ENCODE measurements at places on chromosomes 1 and 21.

DNA sequence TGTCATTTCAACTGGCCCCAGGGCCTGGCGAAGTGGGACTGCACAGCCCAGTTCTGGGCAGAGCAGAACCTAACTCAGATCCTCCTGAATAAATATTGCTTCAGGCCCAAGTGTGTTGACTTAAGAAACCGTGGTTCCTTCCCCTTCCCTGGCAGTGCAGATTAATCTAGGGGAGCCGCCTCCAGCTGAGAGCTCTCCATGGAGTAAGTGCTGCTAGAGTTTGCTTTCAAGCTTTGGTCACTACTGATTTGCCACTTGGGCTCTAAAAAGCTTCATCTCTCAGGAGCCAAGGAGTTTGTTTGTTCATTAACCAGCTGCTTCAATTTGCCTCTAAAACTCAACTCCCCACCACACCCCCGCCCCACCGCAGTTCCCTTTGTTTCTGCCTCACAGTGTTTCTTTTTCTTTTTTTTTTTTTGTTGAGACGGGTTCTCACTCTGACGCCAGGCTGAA is 112.1 kb downstream of the DTL start:
- no peak for DNase-seq

GRCh38 chr1:160171354-160171753 is 19.0 kb upstream of the CASQ1 start:
- DNase-seq, result no peak

- DNase-seq, result no peak
These were observed 114.4 kb downstream of the CLEC20A start for GRCh38 chr1:178382372-178382771.

GRCh38 chr1:44249543-44249942 is 36.3 kb downstream of the DMAP1 start:
- DNase-seq, result no peak

- peak; percentile 44 for DNase-seq
These were observed 48.0 kb downstream of the TBCE start for GRCh38 chr1:235415008-235415904.

- DNase-seq, result no peak
These were observed 5.0 kb downstream of the SLC22A15 start for GRCh38 chr1:115980998-115981993.

DNA sequence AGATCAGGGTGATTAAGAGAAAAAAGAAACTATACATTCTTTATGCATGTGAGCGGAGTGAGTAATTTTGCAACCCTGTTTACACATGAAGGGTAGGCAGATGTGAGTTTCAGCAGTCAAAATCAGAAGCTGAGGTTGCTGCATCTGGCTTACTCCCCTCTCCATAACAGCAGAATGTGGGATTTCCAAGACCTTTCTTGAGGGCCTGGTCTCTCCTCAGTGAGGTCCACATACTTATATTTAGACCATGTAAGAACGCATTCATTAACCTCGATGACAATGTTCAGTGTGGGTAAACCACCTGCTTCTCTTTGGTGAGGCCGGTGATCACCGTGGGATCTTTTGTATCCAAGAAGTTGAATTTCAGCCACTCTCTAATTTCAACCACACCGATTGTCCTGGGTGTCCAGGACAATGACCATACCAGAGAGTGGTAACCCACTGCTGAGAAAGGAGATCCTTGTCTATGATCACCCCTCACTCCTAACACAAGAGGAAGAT is 18.7 kb upstream of the RAP1A start:
- DNase-seq, result no peak

DNA sequence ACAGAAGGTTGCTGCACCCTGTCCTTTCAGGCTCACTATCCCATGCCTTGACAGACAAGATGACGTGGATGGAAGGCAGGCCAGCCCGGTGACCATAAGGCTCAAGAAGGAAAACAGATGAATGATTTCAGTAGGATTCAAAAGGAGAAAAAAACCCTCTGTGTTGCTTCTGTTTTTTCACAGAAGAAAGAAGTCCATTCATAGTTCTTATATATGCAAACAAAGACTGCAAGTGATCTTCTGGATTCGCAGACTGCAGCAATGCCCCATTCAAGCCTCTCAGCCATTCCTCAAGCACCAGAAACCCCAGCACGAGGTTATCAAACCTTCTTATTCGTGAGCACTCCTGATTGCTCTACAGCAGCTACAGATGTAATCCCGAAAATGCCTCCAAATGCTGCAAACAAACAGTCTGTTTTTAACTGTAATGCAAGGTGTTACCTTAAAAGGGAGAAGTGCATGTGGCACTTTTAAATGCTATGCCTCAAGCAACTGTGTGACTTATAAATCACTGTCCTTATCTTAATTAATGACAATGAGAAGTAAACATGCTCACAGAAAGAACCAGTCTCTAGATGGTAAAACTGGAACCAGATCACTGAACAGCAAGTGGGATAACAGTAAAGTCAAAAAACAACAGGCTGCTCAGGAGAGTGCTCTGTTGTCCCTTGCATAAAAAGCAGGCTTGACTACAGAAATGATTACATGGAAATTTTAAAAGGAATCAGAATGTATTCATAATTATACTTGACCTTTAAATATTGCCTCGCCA is 173.9 kb downstream of the HHIPL2 start:
- no peak for DNase-seq

DNA sequence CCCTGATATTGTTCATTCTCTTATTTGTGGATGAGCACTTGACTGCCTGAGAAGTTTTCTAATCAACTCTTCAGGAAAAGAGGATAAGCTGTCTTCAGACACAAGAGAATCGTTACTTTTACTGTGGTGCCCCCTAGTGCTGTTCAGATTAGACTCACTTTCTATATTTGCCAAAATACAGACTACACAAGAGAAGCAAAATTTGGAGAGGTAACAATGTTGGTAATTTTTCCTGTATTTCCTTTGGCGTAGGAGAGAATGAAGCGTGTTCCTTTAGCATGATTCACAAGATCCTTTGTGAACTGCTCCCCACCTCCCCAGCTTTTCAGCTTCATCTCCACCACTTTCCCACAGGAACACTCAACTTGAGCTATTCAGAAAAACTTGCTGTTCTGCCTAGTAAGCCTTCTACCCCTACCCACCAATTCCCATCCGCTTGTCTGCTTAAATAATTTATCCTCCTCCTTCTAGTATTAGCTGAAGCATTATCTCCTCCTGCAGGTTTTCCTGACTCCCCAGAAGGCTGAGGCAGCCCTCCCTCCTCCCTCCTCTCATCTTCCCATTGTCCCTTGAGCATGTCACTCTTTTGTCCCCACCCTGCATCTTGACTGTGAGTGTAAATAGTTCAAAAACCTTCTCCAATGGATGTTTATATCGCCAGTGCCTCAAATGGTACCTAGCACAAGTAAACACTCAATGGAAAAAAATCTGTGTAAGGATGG is 4.5 kb downstream of the TNFSF4 start:
- DNase-seq, result no peak

- no peak for DNase-seq
These were observed 9.1 kb downstream of the TUFT1 start for GRCh38 chr1:151549199-151549598.

DNA sequence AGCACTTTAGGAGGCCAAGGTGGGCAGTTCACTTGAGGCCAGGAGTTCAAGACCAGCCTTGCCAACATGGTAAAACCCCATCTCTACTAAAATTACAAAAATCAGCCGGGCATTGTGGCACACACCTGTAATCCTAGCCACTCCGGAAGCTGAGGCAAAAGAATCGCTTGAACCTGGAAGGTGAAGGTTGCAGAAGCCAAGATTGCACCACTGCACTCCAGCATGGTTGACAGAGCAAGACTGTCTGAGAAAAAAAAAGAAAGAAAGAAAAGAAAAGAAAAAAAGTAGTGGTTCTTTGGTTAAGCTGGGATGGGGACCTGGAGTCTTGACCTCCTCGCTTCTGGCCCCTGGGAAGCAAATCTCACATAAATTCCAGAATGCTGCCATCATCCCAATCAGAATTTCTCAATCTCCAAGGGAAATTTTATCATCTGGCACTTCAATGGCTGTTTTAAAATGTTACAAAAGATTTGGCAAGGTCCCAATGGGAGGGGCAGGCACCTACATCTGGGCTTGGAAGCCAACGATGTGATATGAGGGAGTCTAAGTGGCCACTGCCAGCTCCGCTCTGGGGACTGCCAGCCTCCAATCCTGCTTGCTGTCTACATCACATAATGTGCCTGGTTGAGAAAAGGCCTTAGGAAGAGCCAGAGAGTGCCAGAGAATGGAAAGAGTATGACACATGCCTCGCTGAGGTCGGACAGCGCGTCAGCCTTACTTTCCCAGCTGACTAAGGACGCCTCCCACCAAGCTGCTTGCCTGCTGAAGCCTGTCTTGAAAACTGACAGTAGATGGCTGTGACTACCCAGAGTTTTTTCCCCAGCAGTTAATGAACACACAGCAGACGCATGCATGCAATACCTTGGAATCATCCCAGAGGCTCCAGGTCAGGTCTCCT is 42.1 kb upstream of the SRP9 start:
- DNase-seq, result no peak

- DNase-seq, result no peak
These were observed 511 bp downstream of the EFNA3 start for GRCh38 chr1:155079210-155079486.

DNA sequence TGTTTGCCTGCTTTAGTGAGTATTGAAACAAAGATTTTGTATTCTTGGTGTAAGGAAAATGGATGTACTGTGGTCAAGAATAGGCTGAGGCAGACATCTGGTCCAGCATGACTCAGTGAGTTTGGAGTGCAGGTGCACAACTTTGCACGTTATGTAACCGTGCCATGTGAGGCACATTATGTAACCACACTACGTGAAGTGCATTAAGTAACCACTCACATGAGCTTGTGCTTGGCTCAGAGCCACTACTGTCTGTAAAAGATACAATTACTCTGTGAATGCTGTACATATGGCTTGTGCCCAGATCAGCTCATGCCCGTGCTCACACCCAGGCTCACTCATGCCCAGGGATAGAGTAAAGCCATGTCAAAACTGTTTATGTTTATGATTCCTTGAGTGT is 216.8 kb downstream of the CTH start:
- no peak for DNase-seq

GRCh38 chr1:220219865-220220698 is 52.2 kb downstream of the RAB3GAP2 start:
- DNase-seq, result no peak

- no peak for DNase-seq
These were observed 91.6 kb downstream of the PAX7 start for GRCh38 chr1:18722270-18722669.

- DNase-seq, result no peak
These were observed 35.3 kb upstream of the TENT5B start for GRCh38 chr1:27047914-27048313.

GRCh38 chr1:167695147-167695546 is 26.6 kb upstream of the MPZL1 start:
- no peak for DNase-seq

DNA sequence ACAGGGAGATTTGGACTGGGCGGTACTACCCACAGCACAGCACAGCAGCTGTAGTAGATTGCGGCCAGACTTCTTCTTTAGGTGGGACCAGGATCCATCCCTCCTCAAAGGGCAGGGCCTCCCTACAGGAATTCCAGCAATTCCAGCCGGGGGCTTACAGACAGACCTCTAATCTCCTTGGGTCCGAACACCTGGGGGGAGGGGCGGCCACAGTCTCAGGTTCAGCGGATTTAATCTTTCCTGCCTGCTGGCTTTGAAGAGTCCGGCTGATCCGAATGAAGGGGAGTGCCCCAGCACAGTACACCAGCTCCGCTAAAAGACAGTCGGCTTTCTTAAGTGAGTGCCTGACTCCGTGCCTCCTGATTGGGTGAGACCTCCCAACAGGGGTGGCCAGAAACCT is 1708.5 kb downstream of the BRINP3 start:
- no peak for DNase-seq

GRCh38 chr1:160169553-160170399 is 18.4 kb downstream of the ATP1A4 start:
- no peak for DNase-seq

- DNase-seq, result no peak
These were observed 23.0 kb upstream of the RBBP5 start for GRCh38 chr1:205144751-205145150.

DNA sequence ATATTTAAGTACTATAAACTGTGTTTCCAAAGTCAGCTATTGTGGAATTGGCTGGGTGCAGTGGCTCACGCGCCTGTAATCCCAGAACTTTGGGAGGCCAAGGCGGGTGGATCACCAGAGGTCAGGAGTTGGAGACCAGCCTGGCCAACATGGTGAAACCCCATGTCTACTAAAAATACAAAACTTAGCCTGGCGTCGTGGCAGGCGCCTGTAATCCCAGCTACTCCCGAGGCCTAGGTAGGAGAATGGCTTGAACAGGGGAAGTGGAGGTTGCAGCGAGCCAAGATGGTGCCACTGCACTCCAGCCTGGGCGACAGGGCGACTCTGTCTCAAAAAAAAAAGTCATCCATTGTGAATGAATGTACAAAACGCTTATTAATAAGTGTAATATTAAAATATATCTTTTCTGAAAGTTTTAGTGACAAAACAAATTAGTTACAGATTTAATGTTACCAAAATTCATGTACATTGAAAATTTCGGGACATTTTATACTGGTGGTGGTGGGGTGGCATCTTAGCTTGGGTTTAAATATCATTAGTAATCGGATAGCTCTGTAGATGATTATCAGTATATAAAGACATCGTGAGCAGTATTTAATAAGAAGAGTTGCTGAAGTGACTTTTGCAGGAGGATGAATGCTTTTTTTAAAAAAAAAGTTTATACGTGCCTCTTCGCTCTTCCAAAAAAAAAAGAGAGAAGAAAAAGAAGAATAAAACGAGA is 503 bp upstream of the SRSF11 start:
- no peak for DNase-seq

DNA sequence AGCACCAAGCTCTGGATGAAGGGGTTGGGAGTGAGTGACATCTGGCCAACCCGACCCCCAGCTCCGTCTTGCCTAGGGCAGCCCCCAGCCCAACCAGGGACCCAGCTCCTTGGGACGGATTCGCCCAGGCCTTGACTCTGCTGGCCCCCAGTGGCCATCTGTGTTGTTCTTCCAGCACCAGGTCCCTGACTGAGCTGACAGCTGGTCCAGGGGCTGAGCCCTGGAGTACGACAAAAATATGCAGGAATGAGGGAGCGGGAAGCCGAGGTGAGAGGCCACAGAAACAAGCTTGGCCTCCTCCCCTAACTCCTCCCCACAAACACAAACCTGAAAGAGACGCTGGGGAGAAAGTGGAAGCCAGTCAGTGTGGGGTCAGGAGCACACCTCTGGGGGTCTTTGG is 55.0 kb upstream of the PAX7 start:
- peak; percentile 13 for DNase-seq

- peak; percentile 54 for DNase-seq
These were observed at the start of gene MRPL9 for GRCh38 chr1:151762941-151763921. TSS of gene MRPL9 (minus strand) at chr1:151763496. CDS start at chr1:151763479, 17 bp downstream.

- DNase-seq, result no peak
These were observed 1.5 kb downstream of the GCLM start for GRCh38 chr1:93907718-93908117.

- peak; percentile 40 for DNase-seq
These were observed 826 bp downstream of the LAPTM5 start for GRCh38 chr1:30756545-30757351.

GRCh38 chr1:30777904-30778153 is 20.3 kb upstream of the LAPTM5 start:
- no peak for DNase-seq
